ENCODE measurements at places on chromosomes 4 and X. TPM values are rescaled to one million over a fixed set of nuclear protein-coding genes. Genes with fewer than 3 reads are reported as not detected.

DNA sequence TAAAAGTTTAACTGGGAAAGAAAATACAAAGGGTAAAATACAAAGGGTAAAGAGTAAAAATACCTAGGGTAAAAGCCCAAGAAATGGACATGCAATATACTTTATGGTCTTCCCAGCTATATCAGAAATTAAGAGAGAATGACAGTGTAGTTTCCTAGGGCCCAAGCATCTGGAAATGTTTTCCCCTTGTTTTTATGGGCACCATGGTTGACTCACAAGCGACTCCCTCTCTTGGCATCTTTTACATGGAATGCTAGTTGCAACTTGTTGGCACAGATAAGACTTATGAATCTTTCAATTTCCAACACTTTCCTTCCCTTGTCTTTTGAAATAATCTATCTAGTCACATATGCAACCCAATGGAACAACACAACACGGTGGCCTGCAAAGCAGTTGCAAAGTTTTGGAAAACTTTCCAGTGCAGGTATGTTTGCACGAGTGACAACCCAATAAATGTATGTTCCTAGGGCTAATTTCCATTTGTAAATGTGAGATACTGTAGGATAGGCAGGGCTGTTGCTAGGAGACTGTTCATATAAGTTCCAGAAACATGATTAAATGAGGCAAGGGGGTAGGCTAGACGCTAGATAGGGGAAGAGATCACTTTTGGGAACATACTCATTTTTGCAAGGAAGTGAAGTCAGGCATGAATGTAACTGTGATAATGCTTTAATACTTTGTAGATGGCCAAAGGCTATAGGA lies 36.4 kb upstream of the CWH43 start:
- no peak for DNase-seq

DNA sequence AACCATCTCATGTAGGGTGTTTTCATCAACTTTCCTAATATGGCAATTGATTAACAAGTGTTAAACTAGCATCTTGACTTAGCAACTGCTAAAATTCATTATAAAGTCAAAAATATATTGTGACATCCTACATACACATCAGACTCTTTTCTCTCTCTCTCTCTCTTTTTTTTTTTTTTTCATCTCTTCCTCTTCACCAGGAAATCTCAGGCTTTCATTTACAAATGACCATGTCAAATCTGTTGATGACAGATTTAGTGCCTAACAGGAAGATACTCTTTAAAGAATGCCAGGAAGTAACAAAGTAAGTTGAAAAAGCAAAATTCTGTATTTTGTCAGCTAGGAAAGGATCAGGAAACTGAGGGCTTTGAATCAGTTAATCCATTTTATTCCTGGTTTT lies 365.5 kb downstream of the PCDH7 start:
- no peak for DNase-seq

- no peak for DNase-seq
These were observed 249.1 kb downstream of the DCLK2 start for GRCh38 chr4:150327262-150327780.

The ZNF630 gene
- 2.1 TPM for total RNA-seq
